CD4-positive, alpha-beta T cell treated with Interleukin-2 at 100 ng/mL for 4 hours (primary cell): ENCODE measurements at places on chromosomes 7 and 10.

- no peak for DNase-seq
Measured at GRCh38 chr7:37118004-37118403, 330.7 kb downstream of the ELMO1 start.

DNA sequence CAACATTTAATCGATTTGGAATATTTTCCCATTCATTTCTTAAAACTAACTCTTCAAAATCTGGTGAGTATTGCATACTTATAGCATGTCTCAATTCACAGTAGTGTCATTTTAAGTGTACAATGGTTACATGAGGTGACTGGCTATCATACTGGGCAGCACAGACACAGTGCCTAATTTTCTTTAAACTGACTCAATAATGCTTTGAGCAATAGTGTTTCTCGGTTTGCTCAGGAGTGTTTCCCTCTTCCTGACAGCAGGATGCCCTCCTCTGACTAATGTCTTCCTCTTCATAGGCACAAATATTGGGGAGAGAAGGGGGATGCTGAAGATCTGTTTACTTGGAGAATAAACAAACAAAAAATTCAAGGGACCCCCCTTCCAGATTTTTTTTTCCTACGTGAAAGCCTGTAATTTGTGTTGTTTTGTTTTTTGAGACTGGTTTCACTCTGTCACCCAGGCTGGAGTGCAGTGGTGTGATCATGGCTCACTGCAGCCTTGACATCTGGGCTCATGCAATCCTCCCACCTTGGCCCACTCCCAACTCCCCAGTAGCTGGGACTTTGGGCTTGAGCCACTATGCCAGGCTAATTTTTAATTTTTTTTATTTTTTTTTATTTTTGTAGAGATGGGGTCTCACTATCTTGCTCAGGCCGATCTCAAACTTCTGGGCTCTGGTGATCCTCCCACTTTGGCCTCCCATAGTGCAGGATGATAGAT is 2.2 kb downstream of the MRC1 start:
- DNase-seq, result no peak

DNA sequence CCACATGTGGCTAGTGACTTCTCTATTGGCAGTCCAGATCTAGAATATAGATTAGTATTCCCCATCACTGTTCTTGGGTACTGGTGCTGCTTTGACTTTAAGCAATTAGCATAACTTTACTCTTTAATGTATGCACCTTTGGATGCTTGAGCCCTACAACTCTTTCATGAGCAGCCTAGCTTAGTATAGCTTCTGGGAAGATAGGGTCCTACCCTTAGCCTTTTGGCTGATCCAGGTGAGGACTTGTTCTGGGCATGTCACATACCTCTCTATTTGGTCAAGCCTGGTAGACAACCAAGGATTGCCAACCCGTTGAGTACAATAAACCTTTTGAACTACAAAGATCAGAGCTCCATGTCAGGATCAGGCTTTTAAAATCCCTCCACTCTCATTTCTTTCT is 17.7 kb downstream of the PCGF5 start:
- no peak for DNase-seq

DNA sequence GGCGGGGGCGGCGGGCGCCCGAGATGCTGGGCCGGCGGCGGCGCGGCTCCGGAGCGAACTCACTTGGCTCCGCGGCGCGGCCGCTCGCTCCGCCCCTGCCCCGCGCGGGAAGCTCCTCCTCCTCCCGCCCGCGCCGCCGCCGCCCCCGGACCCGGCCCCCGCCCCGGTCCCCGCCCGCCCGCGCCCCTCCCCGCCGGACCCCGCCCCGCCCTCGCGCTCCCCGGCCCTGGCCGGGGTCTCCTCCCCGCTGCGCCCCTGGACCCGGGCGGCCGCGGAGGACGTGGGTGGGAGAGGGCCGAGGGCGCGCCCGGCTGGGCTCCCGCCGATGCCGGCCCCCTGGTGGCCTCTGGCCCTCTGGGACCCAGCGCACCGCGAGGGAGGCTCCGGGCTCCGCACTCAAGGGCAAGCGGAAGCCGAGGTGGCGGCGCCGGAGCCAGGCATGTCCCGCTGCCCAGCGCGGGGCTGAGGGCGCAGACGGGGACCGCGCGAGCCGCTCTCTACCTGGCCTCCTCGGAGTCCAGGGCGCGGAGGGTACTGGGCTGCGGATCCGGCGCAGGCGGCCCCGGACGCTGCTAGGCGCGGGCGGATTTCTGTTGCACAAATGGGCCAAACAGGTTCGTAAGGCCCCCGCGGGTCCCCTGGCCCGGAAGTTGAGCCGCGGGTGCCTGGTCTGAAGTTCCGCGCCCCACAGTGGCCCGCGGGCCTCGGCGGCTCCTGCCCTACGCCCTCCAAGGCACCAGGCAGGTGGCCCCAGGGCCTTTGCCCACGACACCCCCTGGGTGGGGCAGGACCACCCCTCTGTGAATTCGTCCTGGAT is at the start of gene TCERG1L:
Gene TCERG1L (minus strand): TSS at position 61 of the 817 bp plus-strand sequence. CDS start 86 bp downstream, outside the sequence.
- DNase-seq, result no peak

GRCh38 chr7:76377186-76377918 is 18.6 kb upstream of the YWHAG start:
- DNase-seq, result no peak

- DNase-seq, result no peak
Measured at GRCh38 chr10:61110188-61110844, 166.3 kb upstream of the RHOBTB1 start.

- no peak for DNase-seq
Measured at GRCh38 chr7:116197360-116197759, 13.0 kb upstream of the TES start.

DNA sequence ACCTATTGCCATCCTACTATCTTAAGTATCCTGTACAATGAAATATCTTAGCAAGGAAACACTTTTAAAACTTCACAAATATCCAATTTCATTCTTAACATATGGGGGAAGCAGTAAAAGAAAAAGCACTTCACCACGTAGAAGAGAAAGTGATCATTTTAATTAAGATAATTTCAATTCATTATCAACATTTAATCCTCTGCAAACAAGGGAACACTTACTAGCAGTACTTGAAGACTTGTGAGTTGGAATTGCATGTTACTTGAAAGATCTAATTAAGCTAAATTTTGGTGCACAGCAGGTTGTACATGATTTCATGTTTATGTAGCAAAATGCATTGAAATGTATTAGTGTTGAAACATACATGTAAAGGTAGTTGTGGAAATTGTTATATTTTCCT is 20.8 kb upstream of the CCAR1 start:
- no peak for DNase-seq

DNA sequence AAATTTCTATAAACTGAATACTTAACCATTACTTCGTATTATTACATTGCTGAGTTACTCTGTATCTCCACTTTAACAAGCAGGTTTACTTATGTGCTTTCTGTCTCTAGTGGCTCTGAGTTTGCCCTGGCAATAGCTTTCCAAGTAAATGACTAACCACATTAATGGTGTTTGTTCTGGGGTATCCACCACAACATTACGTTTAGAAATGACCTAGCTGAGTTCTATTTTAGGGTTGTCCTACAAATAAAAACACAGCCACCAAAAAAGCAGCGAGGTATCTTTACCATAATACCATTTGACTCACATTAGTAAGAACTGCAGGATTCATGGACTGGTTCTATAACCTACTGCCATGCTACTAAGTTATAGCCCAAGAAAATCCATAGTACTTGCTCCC is 83.1 kb downstream of the HIBADH start:
- no peak for DNase-seq

GRCh38 chr10:37992083-37992482 is 15.6 kb upstream of the ZNF25 start:
- DNase-seq, result no peak

GRCh38 chr7:108643136-108643535 is 73.5 kb downstream of the DNAJB9 start:
- no peak for DNase-seq

- no peak for DNase-seq
Measured at GRCh38 chr10:48206482-48207250, 67.8 kb downstream of the FRMPD2 start.

DNA sequence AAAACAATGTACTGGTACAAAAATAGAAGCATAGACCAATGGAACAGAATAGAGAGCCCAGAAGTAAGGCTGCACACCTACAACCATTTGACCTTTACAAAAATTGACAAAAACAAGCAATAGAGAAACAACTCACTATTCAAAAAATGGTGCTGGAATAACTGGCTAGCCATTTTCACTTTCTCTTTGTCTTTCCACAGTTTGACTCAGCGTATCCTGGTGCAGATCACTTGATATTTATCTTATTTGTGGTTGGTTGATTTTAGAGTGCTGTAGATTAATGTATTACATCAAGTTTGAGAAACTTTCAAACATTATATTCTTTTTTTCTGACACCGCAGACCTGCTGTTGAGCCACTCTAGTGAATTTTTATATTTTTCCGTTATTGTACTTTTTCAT is 381.4 kb downstream of the DGKB start:
- no peak for DNase-seq

GRCh38 chr10:101321073-101321472 is 32.9 kb upstream of the BTRC start:
- no peak for DNase-seq

- DNase-seq, result no peak
Measured at GRCh38 chr7:70659263-70659662, 472.7 kb upstream of the GALNT17 start.

DNA sequence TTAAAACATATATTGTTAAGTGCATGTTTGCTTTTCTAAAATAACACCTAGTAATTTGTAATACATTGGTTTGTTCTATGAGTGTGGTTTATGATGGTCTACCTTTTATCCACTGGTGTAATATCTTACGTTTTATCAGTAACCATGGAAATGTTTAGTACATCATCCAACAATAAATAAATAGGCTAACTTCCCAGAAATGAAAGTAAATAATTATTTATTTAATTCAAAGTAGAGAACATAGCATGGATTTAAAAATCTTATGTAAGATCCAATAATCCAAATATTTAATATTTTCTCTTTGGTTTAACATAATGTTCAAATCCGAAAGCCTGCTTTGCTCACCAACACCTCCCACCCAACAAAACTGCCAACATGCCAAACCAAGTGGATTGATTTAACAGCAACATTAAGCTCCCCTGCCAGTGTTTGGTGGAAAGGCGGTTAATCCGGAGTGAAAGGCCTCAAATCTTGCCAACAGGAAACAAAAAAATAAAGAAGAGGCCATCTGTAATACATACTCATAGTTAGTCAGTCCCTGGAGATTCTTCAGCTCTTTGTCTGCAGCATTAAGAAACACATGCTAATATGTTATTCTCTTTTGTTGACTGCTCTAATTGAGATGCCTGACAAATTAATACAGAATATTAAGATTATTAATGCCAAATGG is 897.8 kb downstream of the CNTNAP2 start:
- DNase-seq, result no peak

- peak; percentile 70 for DNase-seq
Measured at GRCh38 chr7:100132697-100133151, 6.0 kb downstream of the MBLAC1 start.
